Spinal cord (tissue), 10 donors: ENCODE measurements at places on chromosomes 7 and 10. TPM values are rescaled to one million over a fixed set of nuclear protein-coding genes. Genes with fewer than 3 reads are reported as not detected.

- peaks cover 50% of the 10 kb centered on the region for H3K36me3 ChIP-seq
- H3K27me3 ChIP-seq, result no peaks in the 10 kb centered on the region
- H3K4me3 ChIP-seq, result no peak overlapping the region
- no peak overlapping the region for H3K27ac ChIP-seq
Observed at GRCh38 chr7:1854866-1855724, 185.0 kb downstream of the ELFN1 start.

DNA sequence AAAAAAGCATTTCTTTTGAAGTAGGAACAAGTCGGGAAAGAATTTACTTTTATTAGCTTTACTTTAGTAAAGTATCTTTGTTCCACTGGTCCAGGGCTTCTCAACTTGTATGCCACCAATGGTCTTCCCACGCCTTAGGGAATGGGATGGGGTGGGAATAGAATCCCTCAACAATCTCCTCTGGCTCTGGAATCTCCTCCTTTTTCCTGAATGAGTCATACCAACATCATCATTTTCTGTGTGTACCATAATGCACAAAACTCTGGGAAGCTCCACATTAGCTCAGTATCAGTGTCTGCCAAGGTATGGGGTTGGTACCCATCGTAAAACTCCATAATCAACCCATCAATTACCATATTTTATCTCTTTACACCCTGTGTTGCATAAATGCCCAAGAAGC is 159.4 kb upstream of the BMPER start:
- H3K27ac ChIP-seq, result no peak overlapping the region
- no peak overlapping the region for H3K4me3 ChIP-seq
- H3K4me1 ChIP-seq, result no peaks in the 10 kb centered on the region
- H3K36me3 ChIP-seq, result no peaks in the 10 kb centered on the region

DNA sequence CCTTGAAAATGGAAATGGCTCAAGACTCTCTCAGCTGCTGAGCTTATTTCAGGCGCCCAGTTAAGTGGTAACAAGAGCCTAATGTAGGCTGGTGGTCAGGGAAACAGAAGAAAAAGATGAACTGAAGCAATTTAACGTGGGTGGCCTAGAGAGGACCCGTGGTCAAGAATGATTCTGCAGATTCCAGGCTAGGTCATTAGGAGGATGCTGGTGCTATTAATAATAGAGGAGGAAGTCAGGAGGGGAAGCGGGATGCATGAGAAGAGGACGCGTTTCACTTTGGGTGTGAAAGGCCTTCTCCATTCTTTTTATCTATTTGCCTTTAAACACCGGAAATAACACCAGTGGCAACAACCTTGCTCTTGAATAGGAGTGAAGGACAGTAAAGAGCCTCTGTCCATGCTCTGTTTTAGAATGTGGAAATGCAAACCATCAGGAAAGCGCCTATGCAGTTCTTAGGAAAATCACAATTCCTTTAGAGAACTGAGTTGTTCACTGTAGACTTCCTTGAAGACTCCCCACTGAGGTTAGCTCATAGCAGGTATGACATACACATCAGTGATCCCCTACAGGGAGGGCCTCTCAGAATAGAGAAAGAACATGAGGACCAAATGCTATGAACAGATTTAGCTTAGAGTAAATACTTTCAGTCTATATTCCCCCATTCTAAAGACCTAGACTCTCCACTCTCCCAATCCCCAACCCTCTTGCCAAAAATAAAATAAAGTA is 8.6 kb downstream of the LIPA start:
- H3K27me3 ChIP-seq, result no peaks in the 10 kb centered on the region
- H3K4me3 ChIP-seq, result no peak overlapping the region
- H3K36me3 ChIP-seq, result peaks cover 11% of the 10 kb centered on the region
- DNase-seq, result no peak
- no peak overlapping the region for H3K27ac ChIP-seq

- H3K27me3 ChIP-seq, result peaks cover 39% of the 10 kb centered on the region
- H3K27ac ChIP-seq, result peak overlapping the region; percentile 97
Observed at GRCh38 chr10:112952282-112953173, 2.5 kb downstream of the TCF7L2 start.

DNA sequence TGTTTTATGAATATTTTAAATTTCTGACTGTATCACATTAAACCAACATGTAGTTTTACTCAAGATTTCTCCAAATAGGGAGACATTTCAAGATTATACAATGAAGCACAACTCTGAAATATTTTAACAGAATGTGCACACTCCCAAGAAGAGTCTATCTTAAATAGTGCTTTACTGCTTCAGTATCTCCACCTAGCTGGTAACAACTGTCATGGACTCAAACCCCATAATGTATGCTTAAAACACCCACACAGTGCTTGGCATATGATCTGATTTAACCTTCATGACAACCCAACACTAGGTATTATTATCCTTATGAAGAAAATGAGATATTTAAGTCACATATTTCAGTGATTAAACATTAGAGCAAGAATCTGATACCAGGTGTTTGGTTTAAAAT is 45.9 kb downstream of the ASZ1 start:
- no peaks in the 10 kb centered on the region for H3K36me3 ChIP-seq
- no peak overlapping the region for H3K4me3 ChIP-seq
- H3K27ac ChIP-seq, result no peak overlapping the region
- H3K4me1 ChIP-seq, result no peaks in the 10 kb centered on the region
- DNase-seq, result no peak
- H3K27me3 ChIP-seq, result no peaks in the 10 kb centered on the region

DNA sequence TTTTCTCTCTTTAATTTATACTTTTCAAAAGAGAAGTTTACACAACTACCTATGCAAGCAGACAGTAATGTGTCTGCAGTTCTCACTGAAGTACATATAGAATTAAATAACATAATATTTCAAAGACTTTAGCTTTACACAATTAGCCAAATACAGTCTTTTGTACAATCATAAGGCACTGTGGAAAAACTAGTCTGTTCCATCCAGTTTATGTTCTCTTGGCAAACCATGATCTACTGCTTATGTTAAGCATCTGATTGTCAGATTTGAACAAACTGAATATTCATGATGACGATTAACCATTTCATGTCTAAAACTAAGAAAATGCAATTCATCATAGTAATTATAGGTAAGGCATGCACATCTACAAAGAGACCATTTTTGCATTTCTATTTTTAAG is 842 bp downstream of the SEMA3A start:
- H3K4me1 ChIP-seq, result no peaks in the 10 kb centered on the region
- H3K4me3 ChIP-seq, result peak overlapping the region; percentile 72
- H3K36me3 ChIP-seq, result no peaks in the 10 kb centered on the region
- H3K27me3 ChIP-seq, result no peaks in the 10 kb centered on the region

GRCh38 chr7:43758822-43759683 is 573 bp downstream of the BLVRA start:
- peaks cover 6% of the 10 kb centered on the region for H3K4me1 ChIP-seq
- DNase-seq, result peak; percentile 69
- H3K36me3 ChIP-seq, result no peaks in the 10 kb centered on the region
- peak overlapping the region; percentile 49 for H3K4me3 ChIP-seq
- H3K27ac ChIP-seq, result peak overlapping the region; percentile 15

GRCh38 chr7:53947732-53948131 is 594.4 kb upstream of the VSTM2A start:
- peak; percentile 44 for DNase-seq
- no peaks in the 10 kb centered on the region for H3K4me1 ChIP-seq
- H3K36me3 ChIP-seq, result no peaks in the 10 kb centered on the region
- no peaks in the 10 kb centered on the region for H3K27me3 ChIP-seq
- H3K27ac ChIP-seq, result no peak overlapping the region

Gene GFRA1
- 30.5 TPM for total RNA-seq

Gene MBL2
- not detected for total RNA-seq

Gene SPRN
- 4.8 TPM for total RNA-seq

Gene CYP26C1
- under 0.01 TPM for total RNA-seq

Gene SPDYE6
- total RNA-seq, result not detected

Gene AVL9
- total RNA-seq, result 35.6 TPM
